ENCODE measurements at places on chromosomes 6 and 20.

GRCh38 chr20:59040667-59041066 lies 1.9 kb downstream of the PRELID3B start:
- DNase-seq = no peak

- no peak for DNase-seq
Observed at GRCh38 chr20:49989234-49990065, 6.7 kb downstream of the SNAI1 start.

- DNase-seq = no peak
Observed at GRCh38 chr6:84546427-84546914, 217.9 kb downstream of the TBX18 start.

DNA sequence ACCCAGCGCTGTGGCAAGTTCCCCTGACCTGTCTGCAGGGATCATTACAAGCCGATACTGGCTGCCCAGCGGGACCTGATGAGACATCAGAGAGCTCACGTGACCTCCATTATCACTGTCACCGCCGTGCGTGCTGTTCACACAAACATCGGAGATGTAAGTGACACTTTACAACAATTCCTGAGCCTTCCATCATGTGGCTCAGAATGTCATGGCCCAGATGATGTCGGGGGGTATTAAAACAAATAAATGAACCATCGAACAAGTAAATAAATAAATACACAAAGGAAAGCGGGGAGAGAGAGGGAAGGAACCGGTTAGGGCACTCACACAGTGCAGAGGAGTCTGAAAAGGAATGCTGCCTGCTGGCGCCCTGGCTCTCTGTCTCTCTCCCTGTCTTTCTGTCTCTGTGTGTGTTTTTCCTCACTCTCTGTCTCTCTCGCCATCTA lies 195.1 kb downstream of the BMP7 start:
- DNase-seq = no peak

DNA sequence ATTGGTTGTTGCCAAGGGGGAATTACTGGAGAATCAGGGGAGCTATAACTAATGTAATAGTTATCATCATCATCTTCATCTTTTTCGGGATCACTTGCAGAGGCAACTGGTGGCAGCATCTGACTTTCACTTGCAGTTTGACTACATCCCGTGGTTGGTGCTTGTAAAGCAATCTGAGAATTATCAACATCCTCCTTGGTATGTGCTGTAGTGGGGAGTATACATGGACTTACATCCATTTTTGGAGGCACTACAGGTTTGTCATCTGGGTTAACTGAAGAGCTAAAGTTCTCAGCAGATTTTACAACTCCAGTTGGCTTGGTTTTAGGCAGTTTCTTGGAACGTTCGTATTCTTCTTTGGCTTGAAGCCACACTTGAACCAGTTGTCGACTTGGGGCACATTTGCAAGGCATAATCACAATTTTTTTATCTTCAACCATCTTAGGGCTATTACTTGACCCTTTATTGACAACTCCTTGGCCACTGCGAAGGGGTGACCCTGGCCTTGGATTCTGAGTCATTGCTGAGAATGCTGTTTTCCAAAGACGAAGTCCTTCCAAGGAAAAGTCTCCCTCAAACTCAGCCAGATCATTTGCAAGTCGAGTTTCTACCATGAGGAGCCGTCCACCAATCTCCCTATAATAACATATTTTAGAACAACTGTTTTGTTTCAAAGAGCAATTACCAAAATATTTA lies 115.5 kb downstream of the REV3L start:
- DNase-seq = no peak

DNA sequence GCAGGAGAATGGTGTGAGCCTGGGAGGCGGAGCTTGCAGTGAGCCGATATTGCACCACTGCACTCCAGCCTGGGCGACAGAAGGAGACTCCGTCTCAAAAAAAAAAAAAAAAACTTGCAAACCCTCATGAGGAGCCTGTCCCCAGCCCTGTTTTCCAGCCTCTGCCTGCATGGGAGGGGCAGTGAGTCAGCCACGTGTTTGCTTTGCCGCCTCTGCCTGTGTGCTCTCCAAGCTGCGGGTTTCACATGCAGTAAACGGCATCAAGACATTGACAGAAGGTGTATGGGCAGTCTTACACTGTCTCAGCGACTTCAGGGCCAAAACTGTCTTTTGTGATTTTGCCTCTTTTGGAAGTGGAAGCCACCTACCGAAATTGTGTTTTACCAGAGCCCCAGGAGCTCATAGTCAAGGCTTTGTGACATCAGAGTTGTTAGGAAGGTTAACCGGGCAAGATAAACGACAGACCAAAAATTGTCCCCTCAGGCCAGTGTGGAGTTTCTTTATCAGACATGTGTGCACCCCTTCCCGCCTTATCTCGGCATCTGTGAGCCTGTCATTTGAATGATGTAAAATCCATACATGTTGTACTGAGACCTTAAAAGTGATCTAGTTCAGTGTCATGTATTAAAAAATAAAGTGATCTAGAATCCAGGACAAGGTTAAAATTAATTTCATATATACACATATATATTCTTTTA lies 52.9 kb downstream of the RPP40 start:
- no peak for DNase-seq

- DNase-seq = no peak
Observed at GRCh38 chr6:46293641-46294316, 123.0 kb upstream of the ENPP5 start.

DNA sequence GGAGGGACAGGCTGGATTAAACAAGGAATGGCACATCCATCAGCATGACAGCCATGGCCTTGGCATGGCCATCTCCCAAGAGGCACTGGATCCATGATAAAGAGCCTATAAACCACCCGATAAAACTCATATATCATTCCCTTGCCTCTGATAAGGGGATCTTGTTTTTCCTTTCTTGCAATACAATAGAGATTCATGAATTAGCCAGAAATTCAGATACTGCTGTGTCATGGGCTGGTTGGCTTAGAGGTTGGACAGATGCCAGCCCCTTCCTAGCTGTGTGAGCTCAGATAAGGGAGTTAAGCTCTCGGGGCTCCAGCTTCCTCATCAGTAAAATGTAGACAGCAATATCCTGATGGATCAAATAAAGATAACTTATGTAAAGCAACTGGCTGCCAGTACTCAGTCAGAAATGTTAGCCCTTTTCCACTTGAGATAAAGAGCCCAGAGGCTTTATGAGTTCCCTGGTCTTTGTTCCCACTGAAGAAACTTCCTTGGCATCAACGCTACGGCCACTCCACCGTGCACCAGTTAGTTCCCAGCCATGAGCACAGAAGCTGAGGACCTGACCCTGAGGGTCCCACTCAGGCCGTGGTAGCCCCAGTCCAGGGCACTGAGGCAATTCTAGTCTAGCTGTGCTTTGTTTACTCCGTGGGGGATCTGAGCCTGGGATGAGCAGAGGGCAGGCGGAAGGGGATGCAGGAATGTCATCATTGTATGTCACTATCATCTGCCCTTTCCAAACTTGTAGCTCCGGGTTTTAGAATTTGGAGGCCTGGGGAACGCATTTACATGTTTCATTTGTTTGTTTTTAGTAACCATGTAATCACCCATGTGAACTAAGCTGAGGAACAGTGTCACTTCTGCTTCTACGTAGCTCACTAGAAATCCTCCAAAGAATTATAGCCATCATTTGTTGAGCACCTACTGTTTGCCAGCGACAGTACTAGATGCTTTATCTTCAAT lies 67.2 kb upstream of the TBC1D7 start:
- no peak for DNase-seq

DNA sequence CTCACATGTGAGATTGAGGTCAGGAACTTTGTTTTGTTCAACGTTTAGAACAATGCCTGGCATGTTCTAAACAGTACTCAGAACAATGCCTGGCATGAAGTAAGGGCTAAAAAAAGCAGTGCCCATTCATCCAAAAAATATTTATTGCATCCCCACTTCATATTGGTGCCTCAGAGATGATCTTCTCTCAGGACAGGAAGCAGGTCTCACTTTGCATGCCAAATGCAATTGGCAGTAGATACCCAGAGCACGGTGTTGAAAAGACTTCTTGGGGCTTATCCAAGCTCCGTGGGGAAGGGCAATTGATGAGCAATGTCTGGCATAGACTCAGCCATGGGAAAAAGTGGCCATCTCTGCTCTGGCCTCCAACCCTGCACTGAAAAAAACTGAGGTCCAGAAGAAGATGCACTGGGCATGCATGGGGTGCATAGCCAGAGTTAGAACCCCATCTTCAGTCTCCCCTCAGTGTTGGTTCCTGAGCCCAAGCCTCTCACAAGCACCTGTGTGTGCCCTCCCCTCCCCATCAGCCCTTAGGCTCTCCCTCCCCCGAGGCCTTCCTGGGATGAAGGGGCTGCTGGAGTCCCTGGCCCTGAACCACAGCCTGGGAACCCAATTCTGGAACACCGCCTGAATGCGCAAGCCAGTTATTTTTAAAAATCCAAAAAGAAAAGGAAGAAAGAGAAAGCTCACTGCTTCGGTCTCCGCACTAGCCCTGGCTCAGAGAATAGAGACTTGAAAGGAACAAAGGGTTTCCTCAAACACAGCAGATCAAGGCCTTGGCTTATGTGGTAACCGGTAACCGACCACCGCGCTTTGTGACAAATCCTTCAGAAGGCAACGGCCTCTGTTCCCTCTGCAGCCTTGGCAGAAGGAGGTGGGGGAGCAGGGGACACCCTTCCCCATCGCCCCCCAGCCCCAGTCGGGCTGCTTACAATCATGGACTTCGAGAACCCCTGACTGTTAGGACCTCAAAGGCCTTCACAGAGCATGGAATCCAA lies 78.5 kb upstream of the SIRPA start:
- no peak for DNase-seq

GRCh38 chr6:167764713-167765479 lies 61.8 kb upstream of the AFDN start:
- DNase-seq = no peak

- peak; percentile 45 for DNase-seq
Observed at GRCh38 chr6:135114355-135115145, 59.9 kb upstream of the HBS1L start.

DNA sequence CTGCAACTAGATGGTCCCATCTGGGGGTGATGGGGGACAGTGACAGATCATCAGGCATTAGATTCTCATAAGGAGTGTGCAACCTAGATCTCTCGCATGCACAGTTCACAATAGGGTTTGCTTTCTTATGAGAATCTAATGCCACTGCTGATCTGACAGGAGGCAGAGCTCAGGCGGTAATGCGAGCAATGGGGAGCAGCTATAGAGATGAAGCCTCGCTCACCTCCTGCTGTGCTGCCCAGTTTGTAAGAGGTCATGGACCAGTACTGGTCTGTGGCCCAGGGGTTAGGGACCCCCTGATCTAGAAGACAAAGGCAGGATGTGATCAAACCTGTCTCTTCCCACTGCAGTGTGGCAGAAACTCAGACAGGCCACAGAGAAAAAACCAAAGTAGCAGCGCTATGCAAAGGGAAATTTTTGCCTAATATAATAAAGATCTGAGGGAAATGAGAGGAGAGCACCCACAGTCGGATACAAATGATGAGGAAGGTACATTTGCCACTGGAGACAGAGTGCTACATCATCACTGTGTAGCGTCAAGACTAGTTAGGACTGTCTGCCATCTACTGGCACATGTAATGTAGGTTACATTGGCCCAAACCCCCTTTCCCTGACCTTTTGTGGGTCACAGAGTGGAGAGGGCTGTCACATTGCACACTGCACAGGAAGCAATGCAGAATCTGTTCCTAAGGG lies 4.1 kb upstream of the LY86 start:
- DNase-seq = no peak

GRCh38 chr20:58019027-58019849 lies 209.2 kb downstream of the ANKRD60 start:
- no peak for DNase-seq

GRCh38 chr6:136566851-136567250 lies 16.6 kb upstream of the MAP7 start:
- no peak for DNase-seq

DNA sequence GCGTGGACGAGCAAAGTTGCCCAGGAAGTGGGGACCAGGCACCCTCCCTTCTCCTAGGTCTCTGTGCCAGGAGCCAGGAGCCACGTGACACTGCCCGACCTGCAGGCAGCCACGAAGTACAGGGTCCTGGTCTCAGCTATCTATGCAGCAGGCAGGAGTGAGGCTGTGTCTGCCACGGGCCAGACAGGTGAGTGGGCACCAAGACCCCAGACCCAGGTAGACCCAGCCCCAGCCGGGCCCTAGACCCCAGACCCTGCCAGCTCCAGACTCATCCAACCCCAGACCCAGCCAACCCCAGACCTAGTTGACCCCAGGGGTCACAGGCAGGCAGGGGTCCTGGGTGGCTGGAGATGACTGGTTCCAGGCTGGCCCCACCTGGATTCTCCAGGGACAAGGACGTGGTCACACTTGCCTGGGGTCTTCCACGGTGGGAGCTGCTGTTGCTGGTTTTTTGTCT lies 21.1 kb downstream of the COL20A1 start:
- no peak for DNase-seq

- DNase-seq = no peak
Observed at GRCh38 chr20:7693761-7694160, 246.5 kb downstream of the HAO1 start.

DNA sequence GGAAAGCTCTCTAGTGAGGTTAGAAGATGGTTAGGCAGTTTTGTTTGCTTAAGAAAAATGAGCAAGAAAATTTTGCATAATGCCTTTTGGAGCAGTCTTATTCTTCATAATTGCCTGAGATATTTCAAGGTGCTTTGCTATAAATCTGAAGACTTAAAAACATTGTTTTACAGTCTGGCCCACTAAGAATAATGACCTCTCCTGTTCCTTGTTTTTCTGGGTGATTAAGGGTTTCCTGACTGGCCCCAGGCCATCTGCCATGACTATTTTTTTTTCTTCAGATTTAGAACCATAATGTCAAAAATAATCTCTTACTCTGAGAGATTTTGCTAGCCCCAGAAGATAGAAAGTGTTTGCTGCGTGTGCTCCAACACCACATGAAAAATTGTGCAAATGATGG lies 72.3 kb upstream of the CENPW start:
- no peak for DNase-seq

GRCh38 chr6:108874470-108875160 lies 26.4 kb downstream of the ARMC2 start:
- peak; percentile 16 for DNase-seq

DNA sequence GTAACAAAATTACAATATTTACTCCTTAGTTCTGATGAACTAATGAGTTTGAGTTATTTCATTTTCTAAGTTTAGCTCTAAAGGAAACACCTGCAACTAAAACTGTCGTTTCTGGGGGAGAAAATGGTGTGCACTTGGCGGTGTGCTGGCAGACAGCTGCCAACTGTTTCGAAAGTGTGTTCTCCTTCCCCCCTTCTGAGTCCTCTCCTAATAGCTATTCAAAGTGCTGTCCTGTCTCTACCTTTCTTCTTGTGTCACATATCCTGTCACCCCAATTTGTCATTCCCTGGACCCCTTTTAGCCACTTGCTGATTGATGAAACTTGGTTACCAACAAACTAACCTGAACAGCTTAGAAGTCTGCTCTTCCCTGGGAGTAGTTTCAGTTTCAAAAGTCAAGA lies 4.9 kb upstream of the UBE2J1 start:
- no peak for DNase-seq

- DNase-seq = no peak
Observed at GRCh38 chr6:85464722-85465150, 14.9 kb downstream of the NT5E start.

All from stimulated activated CD4-positive, alpha-beta T cell treated with anti-CD3 and anti-CD28 coated beads, Interleukin-1b, Interleukin-23, amount 100 ng/mL, for 24 hours (primary cell).